Memory B cell (primary cell): ENCODE measurements at places on chromosomes 5 and 9.

DNA sequence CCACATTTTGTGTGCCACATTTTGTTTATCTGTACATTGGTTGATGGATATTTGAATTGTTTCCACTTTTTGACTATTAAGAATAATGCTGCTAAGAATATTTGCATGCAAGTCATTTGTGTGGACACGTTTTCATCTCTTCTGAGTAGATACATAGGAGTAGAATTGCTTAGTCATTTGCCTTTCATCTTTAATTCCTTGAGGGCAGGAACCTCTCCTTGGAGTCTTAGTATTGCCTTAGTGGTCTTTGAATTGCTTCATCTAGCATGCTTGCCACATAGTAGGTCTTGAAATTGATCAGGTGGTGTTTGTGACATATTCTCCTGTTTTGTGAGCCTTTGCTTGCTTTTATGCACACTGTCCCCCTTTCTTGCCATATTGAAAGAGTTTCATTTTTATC, 128.5 kb downstream of the NR3C1 start:
- no peak for DNase-seq

DNA sequence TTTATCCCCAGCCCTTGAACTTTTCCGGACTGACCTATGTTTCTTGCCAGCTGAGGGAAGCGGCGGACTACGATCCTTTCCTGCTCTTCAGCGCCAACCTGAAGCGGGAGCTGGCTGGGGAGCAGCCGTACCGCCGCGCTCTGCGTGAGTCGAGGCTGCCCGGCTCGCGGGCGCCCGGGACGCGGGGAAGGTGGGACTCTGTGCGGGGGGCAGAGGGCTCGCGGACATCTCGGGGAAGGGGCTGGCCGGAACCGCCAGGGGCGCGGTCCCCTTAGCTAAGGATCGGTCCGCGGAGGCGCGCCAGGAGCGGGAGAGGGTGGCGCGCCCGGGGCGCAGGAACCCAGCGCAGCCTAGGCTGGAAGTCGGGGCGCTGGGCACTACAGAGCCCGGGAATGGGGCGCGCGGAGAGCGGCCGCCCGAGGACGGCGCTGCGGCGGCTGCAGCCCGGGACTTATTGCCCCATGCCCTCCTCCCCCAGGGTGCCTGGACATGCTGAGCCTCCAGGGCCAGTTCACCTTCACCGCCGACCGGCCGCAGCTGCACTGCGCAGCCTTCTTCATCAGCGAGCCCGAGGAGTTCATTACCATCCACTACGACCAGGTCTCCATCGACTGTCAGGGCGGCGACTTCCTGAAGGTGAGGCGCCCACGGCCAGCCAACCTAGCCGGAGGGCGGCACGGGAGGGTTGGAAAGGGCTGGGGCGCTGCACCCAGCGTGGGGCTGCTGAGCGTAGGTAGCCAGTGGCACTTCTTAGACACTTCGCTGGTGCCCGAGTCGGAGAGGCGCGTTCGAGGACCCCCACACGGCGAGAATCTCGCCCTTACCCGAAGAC, 922 bp downstream of the CRHBP start:
- DNase-seq: no peak

DNA sequence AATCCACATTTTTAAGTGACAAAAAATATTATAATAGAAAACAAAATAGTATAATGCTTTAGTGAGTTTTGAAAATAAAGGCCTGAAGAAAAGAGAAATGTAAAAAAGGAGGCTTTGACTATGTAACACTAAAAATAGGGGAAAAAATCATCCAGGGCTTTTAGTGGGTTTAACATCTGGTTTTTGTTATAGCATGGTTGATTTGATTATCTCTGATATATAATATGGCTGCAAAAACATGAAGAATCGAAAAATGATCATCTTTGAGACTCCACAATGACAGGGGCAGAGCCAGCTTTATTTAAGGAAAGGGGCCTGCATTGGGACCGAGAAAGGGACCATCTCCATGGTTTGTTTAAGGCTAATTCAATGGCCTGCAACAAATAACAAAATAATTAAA, 393.8 kb downstream of the PLK2 start:
- no peak for DNase-seq

DNA sequence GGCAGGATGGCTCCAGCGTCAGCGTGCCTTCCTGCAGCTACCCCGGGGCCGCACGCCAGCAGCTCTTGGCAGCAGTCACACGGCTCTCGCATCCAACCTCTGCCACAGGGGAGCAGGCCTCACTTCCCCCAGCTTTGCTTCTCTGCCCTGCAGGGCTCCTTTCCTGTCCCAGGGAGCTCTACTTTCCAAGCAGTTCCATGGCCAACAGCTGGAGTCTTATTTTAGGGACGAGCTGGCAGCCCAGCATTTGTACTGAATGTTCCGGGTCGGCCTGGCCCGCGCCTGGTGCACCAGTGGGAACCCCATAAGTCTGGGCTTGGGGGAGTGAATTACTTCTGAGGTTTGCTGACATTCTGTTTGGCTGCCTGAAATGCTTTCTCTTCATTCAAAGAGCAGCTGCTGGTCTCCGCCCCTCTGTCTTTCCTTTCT, 34.6 kb downstream of the GADD45G start:
- no peak for DNase-seq

DNA sequence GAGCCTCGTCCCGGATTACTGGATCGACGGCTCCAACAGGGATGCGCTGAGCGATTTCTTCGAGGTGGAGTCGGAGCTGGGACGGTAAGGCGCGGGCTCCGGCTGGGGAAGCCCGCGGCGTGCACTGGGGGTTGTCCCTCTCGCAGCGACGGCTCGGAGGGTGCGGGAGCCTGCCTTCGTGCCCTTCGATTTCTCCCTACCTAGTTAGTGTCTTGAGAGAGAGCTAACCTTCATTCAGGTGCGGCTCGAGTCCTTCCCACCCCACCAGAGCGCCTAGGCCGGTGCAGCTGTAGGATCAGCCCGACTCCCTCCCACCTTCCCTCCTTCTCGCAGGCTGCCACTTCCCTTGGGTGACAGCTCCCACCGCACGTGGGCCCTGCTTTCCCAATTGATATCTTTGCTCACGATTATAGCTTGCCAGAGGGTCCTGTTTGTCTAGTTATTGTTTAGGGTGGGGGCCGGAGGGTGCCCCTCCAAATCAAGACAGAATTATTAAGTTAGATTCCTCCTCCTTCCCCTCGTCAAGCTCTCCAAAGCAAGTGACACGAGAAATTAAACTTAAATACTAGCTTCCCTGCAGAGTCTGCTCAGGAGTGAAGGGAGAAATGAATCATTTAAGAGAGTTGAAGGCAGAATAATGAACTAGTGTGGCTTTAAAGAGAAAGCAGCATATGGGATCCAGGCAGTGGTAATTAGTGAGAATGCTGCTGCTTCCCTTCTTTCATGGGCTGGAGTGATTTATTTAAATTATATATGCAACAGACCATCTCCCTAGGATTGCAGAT, 569 bp downstream of the CAMK4 start:
- DNase-seq: peak; percentile 21

DNA sequence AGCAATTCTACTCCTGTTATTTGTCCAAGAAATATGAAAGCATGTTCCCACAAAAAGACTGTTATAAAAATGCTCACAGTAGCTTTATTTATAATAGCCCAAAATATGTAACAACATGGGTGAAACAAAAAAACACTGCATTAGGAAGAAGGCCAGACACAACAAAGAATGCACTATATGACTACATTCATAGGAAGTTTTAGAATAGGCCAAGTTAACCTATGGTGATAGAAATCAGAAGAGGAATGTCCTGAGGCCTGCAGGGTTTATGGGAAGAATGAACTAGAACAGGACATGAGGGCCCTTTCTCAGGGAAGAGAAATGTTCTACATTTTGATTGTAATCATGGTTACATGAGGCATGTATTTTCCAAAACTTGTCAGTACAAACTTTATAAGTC, 24.7 kb upstream of the TAS2R1 start:
- no peak for DNase-seq

GRCh38 chr5:147176422-147176821, 58.4 kb upstream of the STK32A start:
- no peak for DNase-seq

DNA sequence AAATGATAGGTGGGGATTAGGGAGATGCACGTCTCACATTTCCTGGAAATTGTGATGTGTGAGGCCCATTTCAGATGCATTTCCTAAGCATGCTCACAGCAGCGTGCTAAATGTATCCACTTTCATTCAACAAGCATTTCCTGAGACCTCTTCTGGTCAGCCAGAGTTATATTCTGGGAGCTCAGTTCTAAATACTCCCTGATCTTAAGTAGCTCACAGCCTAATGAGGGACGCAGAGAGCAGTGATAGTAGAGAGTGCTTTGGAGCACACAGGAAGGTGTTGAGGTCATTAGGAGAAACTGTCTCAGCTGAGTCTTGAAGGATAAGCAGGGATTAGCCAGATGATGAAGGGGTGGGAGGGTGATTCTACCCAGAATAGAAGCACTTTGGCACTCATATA, 46.2 kb upstream of the FSD1L start:
- DNase-seq: no peak

DNA sequence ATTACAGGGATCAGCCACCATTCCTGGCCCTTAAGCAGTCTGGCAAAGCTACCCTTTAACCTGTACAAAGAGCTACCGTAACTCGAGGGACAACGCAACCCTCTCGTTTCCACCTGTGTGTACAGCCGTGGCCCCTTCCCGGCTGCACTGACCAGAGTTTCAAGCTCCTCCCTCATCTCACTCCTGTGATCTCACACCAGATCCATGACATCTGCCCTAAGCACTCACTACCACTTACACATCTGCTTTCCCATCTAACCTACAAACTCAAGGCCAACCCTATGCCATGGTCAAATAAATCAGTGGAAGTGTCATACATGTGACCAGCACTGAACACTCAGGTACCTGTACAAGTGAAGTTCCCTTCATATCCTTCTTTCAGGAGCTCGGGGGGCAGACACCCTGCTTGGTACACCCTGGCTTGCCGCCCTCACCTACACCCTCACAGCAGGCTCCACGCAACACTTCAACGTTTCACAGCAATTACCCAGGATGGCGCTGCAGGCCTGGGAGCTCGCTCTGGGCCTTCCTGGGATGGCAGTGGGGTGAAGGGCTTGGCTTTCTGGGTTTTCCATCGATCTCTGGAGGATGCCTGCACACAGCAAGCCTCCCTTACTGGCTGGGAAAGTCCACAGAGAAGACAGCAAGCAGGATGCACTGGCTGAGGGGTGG, 61.7 kb downstream of the PRRT1B start:
- no peak for DNase-seq

GRCh38 chr5:76565009-76565408, 58.2 kb downstream of the F2RL2 start:
- DNase-seq: no peak

GRCh38 chr5:101673120-101673519, 623.0 kb downstream of the SLCO4C1 start:
- DNase-seq: no peak

DNA sequence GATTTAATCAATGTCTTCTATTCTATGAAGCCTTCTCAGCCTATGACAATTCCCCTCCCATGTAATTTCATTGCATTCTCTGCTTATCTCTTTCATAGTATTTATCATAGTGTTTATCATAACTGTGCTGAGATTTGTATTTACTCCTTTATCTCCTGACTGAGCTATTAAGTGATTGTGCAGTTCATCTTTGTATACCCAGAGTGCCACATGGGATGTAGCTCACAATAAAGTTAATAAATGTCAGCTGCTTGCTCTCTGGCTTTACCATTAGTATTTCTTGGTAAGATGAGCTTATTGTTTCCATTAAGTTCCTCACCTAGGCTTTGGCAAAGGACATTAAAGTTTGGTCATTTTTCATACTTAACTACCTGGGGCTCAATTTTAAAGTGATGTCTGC, 275.1 kb upstream of the MPDZ start:
- DNase-seq: no peak

DNA sequence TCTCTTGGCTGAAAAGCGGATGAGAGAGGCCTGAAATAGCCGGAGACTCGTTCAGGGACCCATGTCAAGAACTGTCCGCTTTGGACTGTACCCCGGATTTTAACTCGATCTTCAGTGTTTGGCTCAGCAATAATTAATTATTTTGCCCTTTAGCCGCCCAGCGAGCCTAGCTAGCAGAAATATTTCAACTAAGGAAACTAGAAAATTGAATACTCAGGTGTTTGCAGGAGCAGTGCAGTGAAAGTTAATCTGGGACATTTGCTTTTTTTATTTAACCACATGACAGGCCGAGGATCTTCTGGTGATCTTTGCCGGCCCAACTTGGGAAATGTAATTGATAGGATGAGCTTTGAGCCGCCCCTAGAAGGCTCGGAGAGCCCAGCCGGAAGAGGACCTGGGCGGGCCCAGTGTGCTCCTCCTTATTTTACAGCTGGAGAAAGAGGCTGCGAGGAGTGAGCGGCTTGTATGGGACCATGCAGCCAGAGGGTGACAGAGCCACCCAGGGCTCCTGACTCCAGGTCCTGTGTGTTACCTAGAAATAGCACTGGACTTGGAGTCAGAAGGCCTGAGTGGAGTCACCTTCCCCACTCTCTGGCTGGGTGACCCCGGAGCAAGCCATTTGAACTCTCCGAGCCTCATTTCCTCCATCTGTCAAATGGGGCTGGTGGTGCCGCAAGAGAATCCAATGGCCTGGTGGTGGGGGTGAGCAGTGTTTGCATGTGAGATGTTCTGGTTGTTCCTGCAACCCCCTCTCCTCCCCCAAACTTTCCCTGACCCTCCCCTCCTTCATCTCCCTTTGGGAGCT, 2.4 kb downstream of the PPARGC1B start:
- DNase-seq: no peak

- no peak for DNase-seq
Measured at GRCh38 chr5:149999359-149999758, 1.1 kb downstream of the TIGD6 start.

DNA sequence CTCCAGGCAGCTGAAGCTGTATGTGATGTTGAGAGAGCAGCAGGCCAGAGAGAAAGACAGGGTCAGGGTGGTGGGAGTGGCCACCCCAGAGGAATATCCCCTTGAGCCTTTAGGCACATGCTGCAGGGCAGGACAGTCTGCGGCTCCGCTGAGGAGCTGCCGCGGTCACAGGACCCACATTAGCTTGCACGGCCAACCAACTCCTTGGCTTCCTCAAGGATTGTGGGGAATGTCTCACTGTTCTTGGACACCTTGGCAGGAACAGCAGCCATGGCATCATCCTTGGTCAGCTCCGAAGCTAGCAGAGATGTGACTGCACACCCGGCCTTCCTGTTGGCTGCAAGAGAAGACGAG, 27.8 kb downstream of the PCDHGC5 start:
- DNase-seq: no peak

- DNase-seq: no peak
Measured at GRCh38 chr9:110112792-110113191, 95.2 kb downstream of the C9orf152 start.

GRCh38 chr9:129501771-129502319, 119.1 kb downstream of the C9orf50 start:
- no peak for DNase-seq

GRCh38 chr9:121819428-121820231, 168.2 kb downstream of the DAB2IP start:
- no peak for DNase-seq

- no peak for DNase-seq
Measured at GRCh38 chr5:151676314-151676712, 10.4 kb downstream of the SPARC start.
